T-helper 1 cell treated with Interleukin-12 subunit alpha and Interleukin-12 subunit beta and Interleukin-4 antibody, amounts not matched to agents 30 ng/mL and 1 ng/mL, for 36 hours (primary cell): ENCODE measurements at places on chromosomes 7 and 10. TPM values are rescaled to one million over a fixed set of nuclear protein-coding genes. Genes with fewer than 3 reads are reported as not detected.

Gene STRIP2
- 38.1 and 40.2 TPM in 2 replicates for total RNA-seq

Gene SLC25A40
- total RNA-seq: 40.9 and 42.1 TPM in 2 replicates

Gene HYAL4
- 0.51 TPM in 1 of 2 replicates, not detected in the other for total RNA-seq

Gene CALCR
- not detected in 2 replicates for total RNA-seq

Gene ADIRF
- not detected in 2 replicates for total RNA-seq

Gene C10orf143
- total RNA-seq: 2.7 and 4.4 TPM in 2 replicates
